Small intestine (tissue), 16 donors: ENCODE measurements at places on chromosomes 1 and 21.

DNA sequence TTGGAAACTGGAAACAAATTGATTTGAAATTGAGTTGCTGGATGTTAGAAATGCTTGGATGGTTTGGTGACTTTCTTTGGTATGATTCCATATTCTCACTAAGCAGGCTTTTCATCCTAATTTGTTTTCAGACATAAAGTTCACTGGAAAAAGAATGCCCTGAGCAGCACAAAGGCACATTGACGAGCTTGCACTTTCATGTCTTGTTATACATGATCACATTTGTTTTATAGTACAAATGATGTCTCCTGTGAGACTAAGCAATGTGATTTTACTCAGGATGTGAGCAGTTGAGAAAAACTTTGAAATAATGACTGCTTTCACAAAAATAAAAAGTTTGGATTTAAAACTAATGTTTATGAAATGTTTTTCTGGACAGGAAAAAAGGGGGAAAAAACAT is 63.6 kb downstream of the KCNT2 start:
- DNase-seq = no peak
- H3K27me3 ChIP-seq = no peaks in the 10 kb centered on the region
- H3K36me3 ChIP-seq = no peaks in the 10 kb centered on the region
- H3K27ac ChIP-seq = no peak overlapping the region
- H3K4me1 ChIP-seq = no peaks in the 10 kb centered on the region

DNA sequence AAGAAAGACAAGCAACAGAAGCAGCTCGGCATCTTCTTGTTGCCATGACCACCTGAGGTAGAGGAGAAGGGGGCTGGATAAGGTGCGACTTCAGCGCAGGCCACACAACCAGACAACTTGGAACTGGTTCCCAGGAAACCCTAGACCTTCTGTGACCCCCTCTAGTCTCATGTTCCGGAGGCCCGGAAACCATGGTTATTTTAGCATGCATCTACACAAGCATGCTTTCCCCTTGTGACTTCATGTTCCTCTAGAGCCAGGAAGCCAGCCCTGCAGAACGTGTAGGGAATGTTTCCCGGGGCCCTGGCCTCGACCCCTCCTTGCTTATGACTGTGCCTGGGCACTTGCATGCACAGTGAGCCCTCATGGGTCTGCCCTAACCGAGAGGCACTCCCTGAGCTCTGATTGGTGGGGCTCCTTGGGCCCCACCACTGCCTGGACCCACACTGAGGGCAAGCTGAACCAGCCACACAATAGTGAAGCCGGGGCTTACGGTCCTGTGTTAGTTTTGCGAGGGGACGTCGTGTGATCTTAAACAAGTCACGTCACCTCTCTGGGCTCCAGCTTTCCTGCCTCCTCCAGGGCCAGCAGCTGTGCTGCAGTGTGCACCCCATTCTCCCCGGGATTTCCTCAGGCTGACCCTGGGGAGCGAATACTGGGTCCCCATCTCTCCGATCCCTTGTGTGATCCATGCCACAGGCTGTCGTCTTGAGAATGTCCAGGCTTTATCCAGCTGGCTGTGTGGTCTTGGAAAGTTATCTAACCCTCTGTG is 12.0 kb upstream of the MX2 start:
- H3K4me3 ChIP-seq = no peak overlapping the region
- DNase-seq = no peak
- H3K4me1 ChIP-seq = no peaks in the 10 kb centered on the region
- H3K36me3 ChIP-seq = peaks cover 18% of the 10 kb centered on the region
- H3K27ac ChIP-seq = no peak overlapping the region
- no peaks in the 10 kb centered on the region for H3K27me3 ChIP-seq

DNA sequence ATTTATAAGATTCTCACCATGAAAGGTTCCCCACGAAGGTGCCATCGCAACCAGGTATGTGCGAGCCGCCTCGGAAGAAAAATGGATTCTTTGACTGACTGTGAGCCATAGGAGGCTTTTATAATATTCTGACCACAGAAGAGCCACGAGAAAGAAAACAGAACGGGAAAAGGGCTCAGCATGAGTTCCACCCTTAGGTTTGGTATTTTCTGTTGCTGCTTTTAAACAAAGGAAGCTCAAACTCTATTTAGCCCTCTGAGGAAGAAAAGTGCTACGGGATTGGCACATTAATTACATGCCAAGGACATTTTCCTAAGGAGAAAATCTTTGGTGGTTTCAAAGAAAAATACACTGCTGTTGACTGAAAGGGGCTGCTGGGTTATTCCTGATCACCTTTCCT is 39.3 kb downstream of the MIS18A start:
- H3K27me3 ChIP-seq = no peaks in the 10 kb centered on the region
- no peaks in the 10 kb centered on the region for H3K36me3 ChIP-seq
- H3K4me1 ChIP-seq = no peaks in the 10 kb centered on the region
- H3K27ac ChIP-seq = no peak overlapping the region
- H3K4me3 ChIP-seq = no peak overlapping the region

DNA sequence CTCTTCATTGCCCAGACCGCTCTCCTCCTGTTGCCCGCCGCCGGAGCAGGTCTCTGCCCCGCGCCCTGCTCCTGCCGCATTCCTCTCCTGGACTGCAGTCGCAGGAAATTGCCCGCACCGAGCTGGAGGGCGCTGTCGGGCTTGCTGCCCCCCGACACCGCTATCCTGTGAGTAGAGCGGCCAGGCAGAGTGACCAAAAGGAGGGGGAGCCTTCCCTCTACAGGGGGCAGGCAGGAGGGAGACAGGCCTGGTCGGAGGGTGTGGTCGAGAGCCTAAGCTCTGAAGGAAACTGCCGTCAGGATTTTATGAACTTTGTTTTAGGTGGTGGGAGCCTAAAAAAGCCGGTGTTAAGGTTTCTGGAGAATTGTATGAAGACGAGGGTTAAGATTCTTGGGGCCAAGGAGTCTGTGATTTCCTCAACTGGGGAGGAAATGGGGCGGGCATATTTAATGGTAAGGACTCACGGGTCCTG is 517 bp downstream of the LRIG2 start:
- H3K27ac ChIP-seq = peak overlapping the region; percentile 89
- peaks cover 3% of the 10 kb centered on the region for H3K4me1 ChIP-seq
- peaks cover 1% of the 10 kb centered on the region for H3K36me3 ChIP-seq

DNA sequence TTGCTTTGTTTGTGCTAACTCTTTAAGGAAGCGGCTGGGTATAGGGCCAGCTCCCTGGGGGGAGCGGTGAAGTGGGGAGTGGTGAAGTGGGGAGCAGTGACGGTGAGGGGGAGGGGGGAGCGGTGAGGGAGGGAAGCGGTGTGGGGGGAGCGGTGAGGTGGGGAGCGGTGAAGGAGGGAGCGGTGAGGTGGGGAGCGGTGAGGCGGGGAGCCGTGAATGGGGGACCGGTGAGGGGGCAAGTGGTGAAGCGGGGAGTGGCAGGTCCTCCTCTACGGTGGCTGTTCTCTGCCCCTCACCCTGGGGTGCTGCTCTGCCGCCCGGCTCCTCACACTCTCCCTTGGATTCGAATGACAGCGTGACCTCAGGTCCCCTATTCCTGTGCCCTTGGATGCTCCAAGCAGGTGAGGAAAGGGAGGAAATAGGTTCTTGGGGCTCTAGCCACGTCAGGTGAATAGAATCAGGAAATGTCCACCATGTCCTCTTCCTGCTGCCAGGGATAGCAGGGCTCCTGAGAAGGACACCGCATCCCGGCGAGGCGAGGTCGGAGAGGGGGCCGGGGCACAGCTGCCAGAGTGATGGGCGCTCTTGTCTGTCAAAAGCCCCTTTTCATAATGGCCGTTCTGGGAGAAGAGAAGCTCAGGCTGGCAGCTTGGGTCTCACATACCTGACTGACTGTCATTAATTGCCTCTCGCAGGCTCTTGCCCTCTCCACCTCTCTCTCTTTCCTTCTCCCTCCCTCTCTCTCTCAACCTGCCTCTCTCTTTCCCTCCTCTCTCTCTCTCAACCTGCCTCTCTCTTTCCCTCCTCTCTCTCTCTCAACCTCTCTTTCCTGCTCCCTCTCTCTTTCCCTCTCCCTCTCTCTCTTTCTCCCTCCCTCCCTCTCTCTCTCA is 134.2 kb downstream of the PGBD5 start:
- H3K36me3 ChIP-seq = no peaks in the 10 kb centered on the region
- no peaks in the 10 kb centered on the region for H3K4me1 ChIP-seq
- H3K27ac ChIP-seq = no peak overlapping the region
- no peak overlapping the region for H3K4me3 ChIP-seq
- no peaks in the 10 kb centered on the region for H3K27me3 ChIP-seq
- DNase-seq = no peak

- no peak for DNase-seq
- H3K4me1 ChIP-seq = no peaks in the 10 kb centered on the region
- no peak overlapping the region for H3K27ac ChIP-seq
- no peaks in the 10 kb centered on the region for H3K27me3 ChIP-seq
- H3K4me3 ChIP-seq = no peak overlapping the region
These were observed 40.2 kb downstream of the EDN2 start for GRCh38 chr1:41444246-41444645.

- peaks cover 2% of the 10 kb centered on the region for H3K4me1 ChIP-seq
- no peak overlapping the region for H3K4me3 ChIP-seq
- no peak overlapping the region for H3K27ac ChIP-seq
- DNase-seq = no peak
- H3K27me3 ChIP-seq = no peaks in the 10 kb centered on the region
- no peaks in the 10 kb centered on the region for H3K36me3 ChIP-seq
These were observed 8.3 kb upstream of the CFAP45 start for GRCh38 chr1:159908031-159908940.

GRCh38 chr1:210445485-210445884 is 116.8 kb downstream of the HHAT start:
- H3K27ac ChIP-seq = no peak overlapping the region
- DNase-seq = no peak
- no peaks in the 10 kb centered on the region for H3K36me3 ChIP-seq
- no peaks in the 10 kb centered on the region for H3K4me1 ChIP-seq
- no peaks in the 10 kb centered on the region for H3K27me3 ChIP-seq

DNA sequence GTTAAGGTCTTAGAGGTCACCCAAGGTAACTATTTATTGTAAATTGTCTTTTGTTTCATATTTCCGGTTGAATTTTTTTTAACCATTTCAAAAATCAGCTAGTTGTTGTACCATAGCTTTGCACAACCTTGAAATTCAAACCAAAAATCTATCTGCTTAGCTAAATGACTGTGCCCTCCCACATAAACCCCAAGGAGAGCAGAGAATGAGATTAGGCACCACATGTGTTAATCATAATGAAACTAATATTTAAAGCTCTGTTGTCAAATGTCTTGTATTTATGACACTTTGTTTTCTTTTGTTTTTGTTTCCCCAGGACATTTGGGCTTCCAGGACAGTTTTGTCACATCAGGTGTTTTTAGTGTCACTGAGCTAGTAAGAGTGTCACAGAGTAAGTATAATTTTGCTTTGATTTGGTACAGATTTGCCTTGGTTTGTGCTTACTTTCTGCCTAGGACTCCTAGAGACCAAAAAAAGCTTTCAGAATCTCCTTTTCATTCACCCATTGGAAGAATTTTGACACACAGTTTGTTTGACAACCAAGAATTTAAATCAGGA is 249.9 kb downstream of the NFIA start:
- no peaks in the 10 kb centered on the region for H3K27me3 ChIP-seq
- no peak overlapping the region for H3K4me3 ChIP-seq
- no peaks in the 10 kb centered on the region for H3K36me3 ChIP-seq
- no peak for DNase-seq
- H3K27ac ChIP-seq = no peak overlapping the region

DNA sequence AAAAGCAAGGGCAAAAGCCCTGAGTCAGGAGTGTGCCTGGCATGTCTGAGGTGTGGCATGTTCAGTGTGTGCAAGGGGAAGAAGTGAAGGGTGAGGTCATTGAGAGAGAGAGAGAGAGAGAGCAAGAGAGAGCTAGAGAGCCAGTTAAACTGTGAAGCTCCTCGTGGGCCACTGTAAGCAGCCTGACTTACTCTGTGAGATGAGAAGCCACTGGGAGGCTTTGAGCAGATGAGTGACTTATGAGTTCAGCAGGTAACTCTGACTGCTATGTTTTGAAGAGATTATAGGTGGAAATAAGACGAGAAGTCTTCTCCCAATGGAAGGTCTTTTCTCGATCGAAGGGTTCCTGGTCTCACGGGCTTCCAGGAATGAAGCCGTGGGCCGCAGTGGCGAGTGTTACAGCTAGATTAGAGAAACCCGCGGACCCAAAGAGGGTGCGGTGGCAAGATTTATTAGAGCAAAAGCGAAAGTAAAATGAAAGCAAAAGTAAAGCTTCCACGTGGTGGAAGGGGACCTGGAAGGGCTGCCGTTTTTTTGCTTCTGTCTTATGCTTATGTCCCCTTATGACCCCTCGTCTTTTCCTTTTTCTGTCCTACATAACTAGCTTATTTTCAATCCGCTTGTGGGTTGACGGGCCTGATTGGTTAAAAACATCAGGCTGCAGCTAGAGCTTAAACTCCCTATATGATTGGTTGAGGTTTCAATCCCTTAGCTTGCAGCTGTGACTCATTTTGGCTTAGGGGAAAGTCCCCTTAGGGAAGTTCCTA is 323.1 kb upstream of the FAM78B start:
- H3K4me3 ChIP-seq = peak overlapping the region; percentile 7
- no peaks in the 10 kb centered on the region for H3K36me3 ChIP-seq
- no peak for DNase-seq
- H3K4me1 ChIP-seq = no peaks in the 10 kb centered on the region
- H3K27me3 ChIP-seq = no peaks in the 10 kb centered on the region

GRCh38 chr1:44401256-44402228 is 3.5 kb upstream of the RNF220 start:
- no peak overlapping the region for H3K4me3 ChIP-seq
- H3K27me3 ChIP-seq = peaks cover 32% of the 10 kb centered on the region
- no peak overlapping the region for H3K27ac ChIP-seq
- DNase-seq = no peak
- no peaks in the 10 kb centered on the region for H3K36me3 ChIP-seq
- peaks cover 3% of the 10 kb centered on the region for H3K4me1 ChIP-seq

DNA sequence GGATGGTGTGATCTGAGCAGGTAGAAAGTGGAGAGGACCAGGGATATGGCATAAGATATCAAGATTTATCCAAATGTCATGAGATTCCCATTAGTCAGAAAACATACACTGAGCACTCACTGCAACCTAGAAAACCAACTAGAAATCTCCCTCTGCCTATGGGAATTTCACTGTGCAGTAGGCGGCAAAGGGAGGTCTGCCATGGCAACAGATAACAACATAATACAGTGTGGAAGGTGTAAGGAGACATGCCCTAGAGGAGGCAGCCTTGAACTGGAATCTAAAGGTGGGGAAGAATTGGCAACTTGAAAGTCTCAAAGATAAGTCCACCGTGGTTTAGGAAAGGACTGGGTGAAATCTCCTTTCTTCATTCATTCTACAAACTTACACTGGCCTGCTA is 238.4 kb downstream of the ATG4C start:
- no peaks in the 10 kb centered on the region for H3K36me3 ChIP-seq
- DNase-seq = peak; percentile 15
- no peaks in the 10 kb centered on the region for H3K4me1 ChIP-seq
- H3K4me3 ChIP-seq = no peak overlapping the region
- H3K27me3 ChIP-seq = no peaks in the 10 kb centered on the region

DNA sequence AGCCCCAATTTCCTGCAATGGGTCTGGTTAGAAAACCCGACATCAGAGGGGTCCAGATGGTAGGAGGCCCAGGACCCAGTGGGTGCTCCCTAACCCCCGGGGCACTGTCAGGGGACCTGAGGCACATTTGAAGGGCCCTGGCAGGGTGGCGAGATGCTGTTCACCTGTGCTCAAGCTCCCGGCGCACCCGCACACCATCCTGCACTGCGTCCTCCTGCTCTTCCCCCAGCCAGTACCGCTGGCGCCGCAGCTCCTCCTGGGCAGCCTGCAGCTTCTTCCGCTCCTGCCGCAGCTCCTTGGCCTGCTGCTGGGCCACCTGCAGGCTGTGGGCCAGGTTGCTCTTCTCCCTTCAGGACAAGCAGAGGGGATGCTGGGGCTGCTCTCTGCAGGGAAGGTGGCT is 36.0 kb downstream of the RNU1-1 start:
- H3K27ac ChIP-seq = no peak overlapping the region
- H3K36me3 ChIP-seq = peaks cover 52% of the 10 kb centered on the region
- no peaks in the 10 kb centered on the region for H3K27me3 ChIP-seq
- H3K4me3 ChIP-seq = no peak overlapping the region
- no peak for DNase-seq
- no peaks in the 10 kb centered on the region for H3K4me1 ChIP-seq
